ENCODE measurements at places on chromosomes 4 and X.

- DNase-seq: no peak
These were observed 89.6 kb downstream of the SHROOM2 start for GRCh38 chrX:9875801-9876200.

- no peak for DNase-seq
These were observed 321.9 kb downstream of the CFAP47 start for GRCh38 chrX:36241397-36241796.

GRCh38 chr4:82792912-82793649 lies 5.5 kb downstream of the SCD5 start:
- no peak for DNase-seq

DNA sequence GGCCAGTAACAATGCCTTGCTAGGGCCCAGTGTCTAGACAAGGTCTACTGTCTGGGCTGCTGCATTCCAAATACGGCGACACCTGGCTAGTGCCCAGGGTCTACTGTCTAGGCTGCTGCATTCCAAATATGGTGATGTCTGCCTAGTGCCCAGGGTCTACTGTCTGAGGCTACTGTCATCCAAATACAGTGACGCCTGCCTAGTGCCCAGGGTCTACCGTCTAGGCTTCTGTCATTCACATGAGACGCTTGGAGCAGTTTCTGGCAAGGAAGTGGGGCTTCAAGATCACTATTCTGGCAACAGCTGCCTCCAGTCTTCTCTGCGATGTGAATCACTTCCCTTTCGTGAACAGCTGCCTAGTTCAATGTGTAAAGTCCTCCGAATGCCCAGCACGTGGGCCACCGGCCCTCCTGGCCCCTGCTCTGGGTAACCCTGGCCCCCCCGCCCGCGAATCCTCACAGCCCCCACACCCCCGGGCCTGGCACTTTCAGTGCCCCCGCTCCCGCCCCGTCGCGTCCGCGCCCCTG lies 12.7 kb downstream of the ACOX3 start:
- no peak for DNase-seq

DNA sequence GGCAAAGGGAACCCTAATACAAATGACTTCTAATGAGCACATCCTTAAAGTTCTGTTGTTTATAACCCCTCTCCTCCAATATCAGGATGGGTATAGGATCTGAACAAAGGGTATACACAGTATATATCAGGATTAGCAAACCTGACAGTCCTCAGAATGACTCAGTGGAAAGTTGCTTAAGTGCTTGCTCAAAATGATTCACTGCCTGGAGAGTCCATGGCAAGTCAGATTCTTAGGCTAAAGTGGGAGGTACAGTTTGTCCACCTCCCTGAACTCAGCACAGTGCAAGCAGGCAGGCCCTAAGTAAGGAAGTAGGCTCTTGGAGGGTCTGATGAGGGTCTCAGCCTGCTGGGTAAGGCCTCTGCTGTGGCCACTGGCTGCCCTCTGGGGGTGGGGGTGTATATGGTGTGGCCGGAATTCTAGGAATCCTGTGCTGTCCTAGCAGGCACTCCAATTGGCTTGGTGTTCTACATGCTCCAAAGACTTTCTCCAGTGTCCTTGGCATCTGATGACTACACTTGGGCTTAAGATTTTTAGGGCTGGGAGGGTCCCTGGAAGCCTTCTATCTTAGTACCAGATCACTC lies 54.3 kb downstream of the CHRDL1 start:
- DNase-seq: no peak

GRCh38 chrX:150854856-150855255 lies 43.6 kb downstream of the CD99L2 start:
- DNase-seq: no peak

- DNase-seq: no peak
These were observed 115.7 kb upstream of the GATB start for GRCh38 chr4:151876381-151876988.
